Heart right ventricle (tissue), 16 donors: ENCODE measurements at places on chromosomes 7 and 10.
A peak's percentile ranks its signal among the peaks of the same experiment; 100 is the strongest.

GRCh38 chr7:100156331-100157068 is 2.0 kb downstream of the TRAPPC14 start:
- no peak for DNase-seq

- no peak for DNase-seq
These were observed 159.2 kb upstream of the ITGB1 start for GRCh38 chr10:33117230-33117629.

- no peak for DNase-seq
These were observed 63.4 kb downstream of the BBS9 start for GRCh38 chr7:33192695-33193291.

DNA sequence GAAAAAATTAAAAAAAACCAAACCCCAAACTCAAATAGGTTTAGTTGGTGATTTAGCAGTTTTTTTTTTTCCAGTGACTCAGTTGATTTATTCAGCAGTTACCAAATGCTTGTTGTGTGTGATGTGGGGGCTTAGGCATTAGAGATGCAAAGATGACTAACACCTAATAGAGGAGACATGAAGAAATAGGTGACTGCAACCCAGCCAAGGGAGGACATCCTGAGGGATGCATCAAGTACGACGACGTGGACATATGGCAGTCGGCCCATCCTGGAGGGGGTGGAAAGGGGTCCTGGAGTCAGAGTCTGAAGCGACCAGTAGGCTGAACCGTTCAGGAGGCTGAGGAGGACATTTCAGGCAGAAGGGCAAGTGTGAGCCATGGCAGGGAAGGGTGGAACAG is 35.5 kb downstream of the LRMDA start:
- DNase-seq, result no peak

DNA sequence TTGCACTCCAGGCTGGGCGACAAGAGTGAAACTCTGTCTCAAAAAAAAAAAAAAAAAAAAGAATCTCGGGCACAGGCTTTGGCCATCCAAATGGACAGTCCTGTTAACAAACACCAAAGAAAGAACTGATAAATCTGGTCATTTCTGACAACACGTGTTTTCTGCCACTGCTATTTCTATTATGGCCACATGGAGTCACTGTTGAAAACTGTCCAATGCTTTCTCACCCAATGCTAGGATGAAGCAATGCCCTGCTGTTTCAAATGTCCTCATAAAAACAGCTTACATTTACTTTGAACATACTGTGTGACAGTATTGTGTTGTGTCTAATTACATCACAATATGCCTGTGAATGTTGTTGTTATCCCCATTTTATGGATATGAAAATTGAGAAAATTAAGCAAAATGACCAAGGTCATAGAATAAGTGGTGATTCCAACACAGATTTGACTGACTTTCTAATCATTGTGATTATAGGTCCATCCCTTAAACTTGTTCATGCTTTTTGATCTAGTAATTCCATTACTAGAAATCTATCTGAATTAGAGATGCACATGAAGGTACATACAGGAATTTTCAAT is 19.9 kb upstream of the MAP3K8 start:
- DNase-seq, result no peak

DNA sequence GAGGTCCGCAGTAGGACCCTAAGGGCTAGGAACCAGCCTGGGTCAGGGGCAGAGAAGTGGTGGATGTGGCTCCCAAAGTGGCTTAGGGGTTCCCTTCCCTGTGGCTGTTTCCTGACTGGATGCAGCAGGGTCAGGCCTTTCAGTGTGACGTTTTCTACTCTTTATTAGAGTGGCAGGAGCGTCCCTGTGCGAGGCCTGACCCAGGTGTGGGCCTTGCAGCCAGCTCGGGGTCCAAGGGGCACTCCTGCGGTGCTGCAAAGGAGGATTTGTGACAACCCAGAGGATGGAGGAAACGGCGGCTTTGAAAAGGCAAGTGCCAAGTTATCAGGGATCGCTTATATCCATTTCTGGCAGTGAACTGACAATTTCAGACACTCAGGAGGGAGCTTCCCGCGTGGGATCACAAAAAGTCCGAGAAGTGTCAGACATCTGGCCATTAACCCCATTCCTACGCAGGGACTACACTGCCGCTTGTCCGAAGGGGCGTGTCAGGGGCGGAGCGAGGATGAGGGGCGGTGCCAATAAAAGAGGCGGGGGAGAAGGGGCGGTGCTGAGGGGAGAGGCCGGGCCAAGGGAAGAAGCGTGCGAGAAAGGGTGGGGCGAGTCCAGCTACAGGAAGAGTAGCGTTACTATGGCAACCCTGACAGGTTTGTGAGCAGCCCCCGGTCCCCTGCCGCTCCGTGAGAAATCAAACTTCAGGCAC is 98.8 kb upstream of the ZNF722 start:
- DNase-seq, result peak; percentile 84

DNA sequence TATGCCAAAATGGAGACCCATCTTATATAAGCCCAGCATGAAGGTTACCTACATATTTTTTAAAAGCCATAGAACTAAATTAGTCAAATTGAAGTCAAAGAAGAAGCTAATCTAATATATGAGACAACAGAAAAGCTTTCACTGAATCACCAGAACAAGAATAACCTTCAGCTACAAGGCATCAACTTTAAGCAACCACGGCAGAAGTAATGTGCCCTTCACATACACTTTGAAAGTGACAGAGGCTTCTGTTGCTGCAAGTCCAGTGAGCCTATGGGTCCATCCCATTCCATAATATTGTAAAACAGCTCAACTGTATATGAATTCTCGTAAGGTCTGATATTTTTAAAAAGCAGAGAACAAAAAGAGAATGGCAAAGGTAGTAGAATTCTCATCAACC is 36.5 kb downstream of the CTNNA3 start:
- no peak for DNase-seq

DNA sequence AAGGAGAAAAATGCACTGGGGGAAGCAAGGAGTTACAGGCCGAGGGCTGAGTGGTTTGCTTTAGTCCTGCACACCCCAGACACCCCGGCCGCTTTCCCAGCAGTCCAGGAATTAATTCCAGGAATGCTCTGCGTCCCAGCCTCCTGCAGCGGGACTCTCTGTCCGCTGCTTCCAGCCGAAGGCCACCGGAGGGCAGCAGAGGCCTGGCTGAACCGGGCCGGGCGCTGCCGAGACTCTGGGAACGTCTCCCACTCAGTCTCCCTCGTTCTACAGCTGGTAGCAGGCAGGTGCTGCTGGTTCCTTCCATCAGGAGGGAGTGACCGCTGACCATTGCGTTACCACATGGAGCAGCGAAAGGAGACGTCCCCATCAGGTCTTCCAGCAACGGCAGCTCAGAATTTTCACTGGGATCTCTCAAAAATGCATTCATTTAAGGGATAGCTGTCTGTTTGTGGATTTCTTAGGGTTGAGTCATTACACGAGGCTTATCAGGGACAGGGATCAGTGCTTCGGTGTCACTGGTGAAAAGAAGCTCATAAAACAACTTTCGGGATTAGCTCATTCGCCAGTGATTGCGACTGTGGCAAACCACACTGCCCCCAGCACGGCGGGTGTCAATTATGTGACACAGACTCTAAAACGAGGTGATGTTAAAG is 24.9 kb upstream of the PITRM1 start:
- DNase-seq, result peak; percentile 77

GRCh38 chr7:88256906-88257305 is 37.1 kb upstream of the SRI start:
- no peak for DNase-seq

GRCh38 chr7:110977127-110977737 is 113.7 kb upstream of the LRRN3 start:
- DNase-seq, result no peak

- no peak for DNase-seq
These were observed 81.6 kb upstream of the PFKP start for GRCh38 chr10:2985729-2986232.

DNA sequence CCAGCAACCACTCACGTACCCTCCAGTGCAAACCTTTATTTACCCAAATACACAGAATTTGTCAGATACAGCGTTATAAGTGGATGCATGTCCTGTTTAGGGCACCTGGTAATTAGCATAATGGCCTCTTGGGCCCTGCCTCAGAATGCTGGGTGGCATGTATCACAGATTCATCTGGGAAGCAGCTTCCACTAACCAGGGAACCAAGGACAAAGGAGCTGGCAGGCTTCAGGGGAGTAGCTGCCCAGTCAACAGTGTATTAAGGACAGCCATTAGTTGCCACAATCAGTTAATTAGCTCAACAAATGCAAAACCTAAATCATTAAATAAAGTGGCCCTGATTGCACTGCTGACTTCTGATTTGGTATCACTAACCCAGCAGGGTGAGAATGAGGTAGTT is 105.7 kb downstream of the RAPGEF5 start:
- DNase-seq, result no peak

DNA sequence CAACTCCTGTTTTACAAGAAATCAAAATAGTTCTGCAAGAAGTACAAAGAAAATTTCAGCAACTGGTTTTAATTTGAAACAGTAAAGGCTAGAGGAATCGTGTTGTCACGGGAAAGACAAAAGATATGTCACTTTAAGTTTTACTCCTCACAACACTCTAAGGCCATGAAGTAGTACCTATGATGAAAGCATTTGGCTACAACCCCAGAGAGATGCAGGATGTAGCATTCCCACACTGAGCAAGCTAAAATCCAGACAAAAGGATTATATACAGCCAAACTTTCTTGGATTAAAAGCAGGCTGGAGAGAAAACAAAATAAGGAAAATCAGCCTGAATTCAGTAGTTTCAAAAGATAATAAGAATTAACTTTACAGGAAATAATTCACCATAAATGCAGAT is 245.5 kb upstream of the STEAP1 start:
- DNase-seq, result no peak

DNA sequence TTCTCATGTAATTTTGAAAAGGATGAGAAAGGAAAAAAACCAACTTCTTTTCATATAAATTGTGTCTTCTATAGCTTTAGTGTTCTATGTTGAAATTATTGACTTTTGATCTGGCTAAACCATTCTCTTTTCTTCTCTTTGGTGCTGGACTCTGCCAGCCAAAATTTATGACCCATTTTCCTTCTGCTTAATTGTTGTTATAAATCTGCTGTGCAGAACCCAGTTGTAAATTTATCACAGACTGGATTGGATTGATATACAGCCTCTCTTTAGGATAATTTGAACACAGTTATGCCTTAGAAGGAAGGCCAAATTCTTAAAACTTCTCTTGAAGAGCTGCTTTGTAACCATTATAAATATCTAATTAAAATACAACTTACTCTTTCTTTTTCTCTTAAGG is 93.8 kb downstream of the PARP12 start:
- DNase-seq, result no peak

GRCh38 chr7:116426428-116427156 is 72.9 kb upstream of the CAV2 start:
- no peak for DNase-seq

DNA sequence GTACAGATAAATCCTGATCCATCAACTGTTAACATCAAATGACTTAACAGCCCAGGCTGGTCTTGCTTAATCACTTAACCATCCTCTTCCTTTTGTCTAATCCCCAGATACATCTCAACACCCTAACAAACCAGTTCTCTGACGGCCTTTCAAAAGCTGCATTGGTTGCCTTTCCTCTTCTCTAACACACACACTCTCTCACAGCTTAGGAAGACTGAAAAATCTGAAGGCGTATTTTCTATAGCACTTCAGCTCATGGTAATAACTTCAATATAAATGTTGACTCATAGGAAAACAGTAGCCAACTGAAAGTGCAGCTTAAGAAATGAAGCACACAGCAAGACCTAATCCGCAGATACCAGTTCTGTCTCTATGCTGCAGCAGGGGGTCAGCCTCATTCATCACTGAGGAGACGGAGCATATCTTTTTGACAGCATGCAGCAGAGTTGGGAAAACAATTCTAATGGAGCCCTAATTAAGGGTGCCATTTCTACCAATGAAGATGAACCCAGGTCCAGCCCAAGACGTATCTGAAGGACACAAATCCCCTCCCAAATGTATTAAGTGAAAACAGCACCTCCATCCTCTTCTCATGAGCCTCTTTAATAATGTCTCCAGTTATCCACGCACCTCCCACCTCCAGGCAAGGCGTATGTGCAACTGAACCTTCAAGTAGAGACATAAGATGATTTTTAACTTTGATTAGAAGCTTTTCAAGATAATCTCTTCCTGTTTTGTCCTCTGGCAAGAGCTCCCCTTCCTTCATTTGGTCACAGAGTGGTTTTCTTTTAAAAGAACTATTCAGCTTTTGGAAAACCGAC is 211.7 kb upstream of the NFE2L3 start:
- no peak for DNase-seq

GRCh38 chr7:151662251-151662826 is 142.6 kb upstream of the RHEB start:
- DNase-seq, result no peak

DNA sequence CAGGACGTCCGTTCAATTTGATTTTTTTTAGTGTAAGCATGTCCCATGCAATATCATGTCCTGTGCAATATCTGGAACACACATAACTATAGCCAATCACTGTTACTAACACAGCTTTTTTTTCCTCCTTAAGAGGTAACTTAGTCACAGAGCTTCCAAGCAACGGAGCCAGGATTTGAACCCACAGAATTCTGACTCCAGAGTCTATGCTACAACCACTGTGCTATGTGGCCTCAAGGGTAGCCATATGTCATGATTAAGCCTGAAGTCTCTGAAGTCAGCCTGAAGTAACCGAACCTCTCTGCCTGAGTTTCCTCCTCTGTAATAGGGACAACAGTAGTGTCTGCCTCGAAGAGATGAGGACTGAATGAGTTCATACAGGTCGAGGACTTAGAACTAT is 42.2 kb upstream of the TCF7L2 start:
- DNase-seq, result no peak

GRCh38 chr7:118153551-118154177 is 30.3 kb upstream of the LSM8 start:
- DNase-seq, result no peak

DNA sequence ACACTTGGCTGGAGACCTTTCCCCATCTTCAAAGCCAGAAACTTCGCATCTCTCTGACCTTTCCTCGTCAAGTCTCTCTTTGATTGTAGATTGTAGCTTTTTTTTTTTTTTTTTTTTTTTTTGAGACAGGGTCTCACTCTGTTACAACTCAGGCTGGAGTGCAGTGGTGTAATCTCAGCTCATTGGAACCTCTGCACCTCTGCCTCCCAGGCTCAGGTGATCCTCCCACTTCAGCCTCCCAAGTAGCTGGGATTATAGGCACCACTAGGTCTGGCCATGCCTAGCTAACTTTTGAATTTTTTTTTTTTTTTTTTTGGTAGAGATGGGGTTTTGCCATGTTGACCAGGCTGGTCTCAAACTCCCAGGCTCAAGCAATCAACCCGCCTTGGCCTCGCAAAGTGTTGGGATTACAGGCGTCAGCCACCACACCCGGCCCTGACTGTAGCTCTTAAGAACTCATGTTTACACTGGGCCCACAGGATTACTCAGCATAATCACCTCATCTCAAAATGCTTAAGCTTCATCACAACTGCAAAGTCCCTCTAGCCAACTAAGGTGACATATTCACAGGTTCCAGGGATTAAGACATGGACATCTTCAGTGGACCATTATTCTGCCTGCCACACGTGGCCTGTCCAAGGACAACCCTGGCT is 11.7 kb downstream of the POLL start:
- DNase-seq, result no peak

DNA sequence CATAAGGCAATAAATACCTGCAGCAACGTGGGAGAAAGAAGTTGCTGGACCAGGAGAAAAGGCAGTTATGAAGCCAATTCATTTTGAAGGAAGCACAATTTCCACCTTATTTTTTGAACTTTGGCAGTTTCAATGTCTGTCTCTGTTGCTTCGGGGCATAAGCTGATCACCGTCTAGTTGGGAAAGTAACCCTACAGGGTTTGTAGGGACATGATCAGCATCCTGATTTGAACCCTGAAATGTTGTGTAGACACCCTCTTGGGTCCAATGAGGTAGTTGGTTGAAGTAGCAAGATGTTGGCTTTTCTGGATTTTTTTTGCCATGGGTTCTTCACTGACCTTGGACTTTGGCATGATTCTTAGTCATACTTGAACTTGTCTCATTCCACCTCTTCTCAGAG is 13.0 kb downstream of the DUSP5 start:
- no peak for DNase-seq

GRCh38 chr7:141729020-141729419 is 9.1 kb upstream of the SSBP1 start:
- no peak for DNase-seq
